ENCODE measurements at places on chromosomes 11 and 22.

DNA sequence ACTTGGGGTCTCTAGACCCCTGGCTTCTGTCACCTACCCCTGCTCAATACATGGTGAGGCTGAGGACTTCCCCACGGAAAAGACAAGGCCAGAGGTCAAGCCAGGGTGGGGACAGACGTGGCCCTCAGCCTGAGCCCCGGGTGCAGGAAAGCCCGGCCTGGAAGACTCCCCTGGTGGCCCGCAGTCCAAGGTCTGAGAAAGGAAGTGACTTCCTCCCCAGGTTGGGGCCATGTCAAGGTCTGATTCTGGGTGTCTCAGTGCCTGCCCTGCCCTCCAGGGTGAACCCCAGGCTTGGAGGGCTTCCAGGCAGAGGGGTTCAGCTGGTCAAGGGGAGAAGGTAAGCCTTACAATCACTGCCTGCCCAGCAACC is 3.9 kb downstream of the CTSD start:
- no peak for DNase-seq

- DNase-seq: no peak
These were observed 16.9 kb downstream of the C22orf31 start for GRCh38 chr22:29044657-29045176.

GRCh38 chr22:19713650-19714311 is 522 bp upstream of the SEPTIN5 start:
- DNase-seq: no peak

DNA sequence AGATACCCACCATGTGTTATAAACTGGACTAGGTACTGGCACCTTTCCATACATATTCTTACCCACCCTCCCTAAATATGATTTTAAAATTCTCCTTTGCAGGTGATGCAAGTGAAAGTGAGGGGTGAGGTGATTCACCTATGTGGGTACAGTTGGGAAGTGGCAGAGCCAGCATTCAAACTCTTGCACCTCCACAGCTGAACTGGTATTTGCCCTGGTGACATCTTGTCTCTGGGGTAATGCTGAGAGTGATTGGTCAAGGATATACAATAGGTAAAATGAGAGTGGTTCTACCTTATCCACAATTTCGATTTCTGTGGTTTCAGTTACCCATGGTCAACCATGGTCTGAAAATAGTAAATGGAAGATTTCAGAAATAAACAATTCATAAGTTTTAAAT is 288.2 kb downstream of the MIAT start:
- no peak for DNase-seq

Data from SK-MEL-5 (cell line).